ENCODE measurements at places on chromosomes 11 and 22. TPM values are rescaled to one million over a fixed set of nuclear protein-coding genes. Genes with fewer than 3 reads are reported as not detected.

Gene CD248
- 0.25 TPM for total RNA-seq

Gene HPX
- 0.27 TPM for total RNA-seq

Gene AP5B1
- 10.8 TPM for total RNA-seq

Gene HBB
- not detected for total RNA-seq

Gene HBG2
- not detected for total RNA-seq

Gene VWCE
- total RNA-seq: 8.7 TPM

All from mammary microvascular endothelial cell (primary cell).